ENCODE measurements at places on chromosomes 11 and 22. TPM values are rescaled to one million over a fixed set of nuclear protein-coding genes. Genes with fewer than 3 reads are reported as not detected.
A peak's percentile ranks its signal among the peaks of the same experiment; 100 is the strongest.

The RNF215 gene
- total RNA-seq, result 19.9 TPM

- DNase-seq, result no peak
- no peaks in the 10 kb centered on the region for H3K36me3 ChIP-seq
- peak overlapping the region; percentile 85 for H3K27ac ChIP-seq
- peaks cover 6% of the 10 kb centered on the region for H3K4me1 ChIP-seq
These were observed 47.2 kb downstream of the CHRDL2 start for GRCh38 chr11:74683941-74684481.

- no peaks in the 10 kb centered on the region for H3K27me3 ChIP-seq
- no peak overlapping the region for H3K4me3 ChIP-seq
- H3K27ac ChIP-seq, result no peak overlapping the region
- no peaks in the 10 kb centered on the region for H3K36me3 ChIP-seq
- H3K4me1 ChIP-seq, result no peaks in the 10 kb centered on the region
- DNase-seq, result no peak
These were observed 135.1 kb downstream of the FDX1 start for GRCh38 chr11:110564676-110565356.

The ADM2 gene
- not detected for total RNA-seq

DNA sequence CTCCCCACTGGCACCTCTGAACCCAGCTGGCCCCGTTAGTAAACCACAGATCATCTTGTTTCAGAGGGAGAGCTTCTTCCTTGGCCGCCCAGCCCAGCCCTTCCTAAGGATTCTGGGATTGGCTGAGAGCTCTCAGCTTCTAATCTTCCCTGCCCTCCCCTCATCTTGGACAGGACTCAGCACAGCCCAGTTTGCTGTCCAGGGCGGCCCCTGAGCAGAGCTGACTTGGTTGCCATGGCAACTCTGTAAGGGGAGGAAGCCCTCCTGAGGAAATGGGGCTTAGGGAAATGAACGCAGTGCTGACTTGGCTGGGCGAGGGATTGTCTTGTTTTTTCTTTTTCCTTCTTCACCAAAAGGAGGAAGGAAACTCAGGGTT, 4.6 kb downstream of the APOL4 start:
- H3K36me3 ChIP-seq, result no peaks in the 10 kb centered on the region
- H3K4me1 ChIP-seq, result peaks cover 43% of the 10 kb centered on the region
- DNase-seq, result no peak
- no peak overlapping the region for H3K4me3 ChIP-seq
- H3K27ac ChIP-seq, result peak overlapping the region; percentile 7
- no peaks in the 10 kb centered on the region for H3K27me3 ChIP-seq

- H3K27me3 ChIP-seq, result peaks cover 86% of the 10 kb centered on the region
- H3K4me1 ChIP-seq, result peaks cover 40% of the 10 kb centered on the region
- no peak overlapping the region for H3K27ac ChIP-seq
These were observed 476 bp upstream of the BARX2 start for GRCh38 chr11:129374993-129375750.

- no peaks in the 10 kb centered on the region for H3K27me3 ChIP-seq
- no peaks in the 10 kb centered on the region for H3K36me3 ChIP-seq
- no peak overlapping the region for H3K27ac ChIP-seq
These were observed 37.1 kb upstream of the IL17RA start for GRCh38 chr22:17047656-17048055.

- H3K4me3 ChIP-seq, result peak overlapping the region; percentile 66
- DNase-seq, result no peak
- H3K36me3 ChIP-seq, result no peaks in the 10 kb centered on the region
- H3K27ac ChIP-seq, result no peak overlapping the region
These were observed 1.1 kb upstream of the MTMR2 start for GRCh38 chr11:95925011-95925410.

The KCNK4 gene
- not detected for total RNA-seq
